ENCODE measurements at places on chromosomes 4 and X.

- no peak for DNase-seq
These were observed 65.7 kb upstream of the STX18 start for GRCh38 chr4:4607336-4608213.

DNA sequence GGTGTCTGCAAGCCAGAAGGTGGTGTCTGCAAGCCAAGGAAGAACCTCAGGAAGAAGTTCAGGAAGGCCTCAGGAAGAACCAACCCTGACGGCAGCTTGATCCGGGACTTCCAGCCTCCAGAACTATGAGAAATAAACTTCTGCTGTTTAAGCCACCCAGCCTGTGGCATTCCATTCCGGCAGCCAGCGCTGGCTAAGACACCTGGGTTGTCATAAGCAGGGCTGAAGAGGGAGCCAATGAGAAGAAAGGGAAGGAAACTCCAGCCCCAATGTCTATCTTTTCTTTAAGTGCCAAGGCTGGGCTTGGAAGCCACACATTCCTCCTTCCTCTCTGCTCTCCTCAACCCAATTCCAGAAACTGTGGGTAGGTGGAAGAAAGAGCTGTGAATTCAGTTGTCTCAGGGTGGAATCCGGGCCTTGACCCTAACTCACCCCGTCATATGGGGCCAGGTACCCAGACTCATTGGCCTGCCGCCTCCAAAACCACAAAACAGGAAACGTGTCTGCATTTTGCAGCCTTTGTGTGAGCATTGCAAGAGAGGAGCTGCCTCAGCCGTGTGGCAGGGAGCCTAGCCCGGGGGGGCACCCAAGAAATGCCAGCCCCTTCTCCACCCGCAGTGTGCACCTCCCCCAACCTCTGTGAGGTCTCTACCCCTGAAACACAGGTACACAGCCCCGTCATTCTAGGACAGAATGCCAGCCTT, 26.8 kb downstream of the CRMP1 start:
- DNase-seq: no peak

- DNase-seq: no peak
These were observed 51.4 kb downstream of the ATOH1 start for GRCh38 chr4:93879919-93880318.

- DNase-seq: no peak
These were observed 56.1 kb downstream of the SLC7A11 start for GRCh38 chr4:138185859-138186645.

DNA sequence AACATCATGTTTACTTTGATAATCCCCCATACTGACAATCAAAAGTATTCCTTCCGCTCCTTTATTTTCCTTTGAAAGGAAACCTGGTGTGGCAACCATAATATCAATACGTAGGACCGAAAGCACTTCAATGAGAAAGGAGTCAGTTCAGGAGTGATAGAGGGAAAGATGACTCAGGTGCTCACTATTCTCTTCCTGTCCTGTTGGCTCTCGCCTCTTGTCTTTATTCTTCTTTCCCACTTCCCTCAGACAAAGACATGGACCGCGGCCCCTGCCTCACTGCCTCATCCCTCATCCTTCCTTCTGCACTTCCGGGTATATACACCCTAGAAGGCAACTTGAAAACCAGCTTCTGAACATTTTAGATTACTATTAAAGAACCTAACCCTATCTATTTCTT, 49.8 kb upstream of the TNIP3 start:
- DNase-seq: no peak

DNA sequence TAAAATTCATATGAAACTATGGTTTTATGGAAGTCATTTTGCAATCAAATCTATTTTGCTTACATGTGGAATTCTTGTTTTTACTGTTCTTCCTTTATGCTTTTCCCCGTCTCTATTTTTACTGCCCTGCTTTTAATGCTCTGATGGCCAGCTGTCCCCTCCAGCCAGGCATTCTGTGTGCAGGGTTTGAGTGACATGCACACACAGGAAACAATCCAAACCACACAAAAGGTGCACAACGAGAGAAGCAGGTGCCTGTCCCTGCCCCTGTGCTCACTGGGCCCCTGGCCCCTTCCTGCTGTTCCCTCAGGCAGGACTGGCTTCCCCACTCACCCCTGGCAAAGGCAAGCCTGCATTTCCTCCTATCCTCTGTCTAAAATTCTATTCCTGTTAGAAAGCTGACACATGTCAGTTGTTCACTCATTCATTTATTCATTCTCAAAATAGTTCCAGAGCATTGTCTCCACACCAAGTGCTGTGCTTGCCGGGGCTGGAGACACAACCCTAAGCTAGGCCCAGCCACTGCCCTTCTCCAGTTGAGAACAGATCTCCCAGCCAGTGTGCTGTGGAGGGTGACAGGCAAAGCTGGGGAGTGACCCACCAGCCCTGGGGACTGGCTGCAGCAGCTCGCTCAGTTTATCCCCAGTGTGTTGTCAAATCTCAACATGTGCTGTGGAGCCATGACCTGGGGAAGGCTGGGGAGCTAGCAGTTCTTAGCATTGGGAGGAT, 346.3 kb downstream of the FBXW7 start:
- no peak for DNase-seq

DNA sequence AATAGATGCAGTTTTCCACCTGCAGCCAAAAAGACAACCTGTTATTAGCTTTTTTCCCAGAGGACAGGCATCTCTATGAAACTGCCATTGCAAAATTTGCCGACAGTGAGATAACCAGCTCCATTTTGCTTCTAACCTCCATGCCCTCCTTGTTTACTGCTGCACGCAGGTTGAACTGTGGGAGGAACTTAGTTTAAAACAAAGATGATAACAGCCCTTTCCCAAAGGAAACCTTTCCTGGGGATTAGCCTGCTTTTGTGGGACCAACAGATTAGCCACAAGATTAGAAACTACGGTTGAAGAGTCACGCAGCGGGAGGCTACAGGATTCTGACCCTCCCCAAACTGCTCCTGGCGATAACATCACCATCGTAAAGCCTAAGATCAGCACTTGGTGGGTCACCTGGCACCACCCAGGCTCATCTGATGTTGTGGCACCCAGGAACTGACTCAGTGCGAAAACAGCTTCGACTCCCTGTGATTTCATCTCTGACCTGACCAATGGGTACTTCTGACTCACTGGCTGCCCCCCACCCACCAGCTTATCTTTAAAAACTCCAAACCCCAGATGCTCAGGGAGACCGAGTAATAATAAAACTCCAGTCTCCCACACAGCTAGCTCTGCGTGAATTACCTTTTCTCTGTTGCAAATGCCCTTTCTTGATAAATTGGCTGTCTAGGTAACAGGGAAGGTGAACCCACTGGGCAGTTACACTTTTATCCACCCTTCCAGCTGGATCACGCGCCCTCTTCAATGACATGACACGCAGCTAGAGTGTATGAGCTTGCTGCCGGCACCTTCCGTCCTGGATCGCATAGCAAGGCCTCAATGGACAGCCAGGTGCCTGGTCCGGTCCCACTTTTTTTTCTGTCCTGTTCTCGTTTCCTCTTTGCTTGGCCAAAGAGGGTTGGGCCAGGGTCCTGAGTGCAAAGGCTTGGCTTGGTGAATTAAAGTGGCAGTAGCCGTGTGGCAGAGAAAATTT, 27.2 kb downstream of the NOP14 start:
- DNase-seq: no peak

- DNase-seq: no peak
These were observed 171.1 kb upstream of the CXCL13 start for GRCh38 chr4:77434299-77435092.

- DNase-seq: no peak
These were observed 58.6 kb downstream of the DDX60L start for GRCh38 chr4:168421671-168422070.

GRCh38 chr4:156633847-156634246, 337.8 kb downstream of the PDGFC start:
- DNase-seq: no peak

DNA sequence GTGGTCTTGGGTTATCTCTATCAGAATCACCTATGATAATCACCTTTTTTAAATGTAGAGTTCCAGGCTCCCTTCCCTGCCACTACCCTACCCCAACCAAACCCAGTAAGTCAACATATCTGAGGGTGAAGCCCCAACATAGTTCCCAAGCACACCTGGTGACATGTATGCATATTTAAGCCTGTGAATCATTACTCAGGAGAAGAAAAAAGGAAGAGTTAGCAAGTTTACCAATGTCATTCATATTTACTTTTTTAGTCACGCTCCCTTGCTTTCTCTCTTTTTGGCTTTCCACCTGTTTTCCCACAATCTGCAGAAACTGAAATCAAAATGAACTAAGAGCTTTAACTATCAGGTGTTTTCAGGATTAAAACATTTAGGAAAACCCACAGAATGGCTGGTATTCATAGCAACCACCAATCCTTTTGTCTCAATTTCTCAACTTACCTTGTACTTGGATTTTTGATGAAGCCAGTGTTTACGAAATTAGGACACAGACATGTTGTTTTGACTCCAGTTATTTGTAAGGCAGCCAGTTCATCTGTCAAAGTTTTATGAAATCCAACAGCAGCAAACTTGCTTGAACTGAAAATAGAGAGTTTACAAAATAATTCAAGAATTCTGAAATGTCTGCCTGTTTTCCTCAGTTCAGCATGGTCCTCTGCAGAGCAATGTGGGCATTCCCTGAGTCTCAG, 34.0 kb downstream of the HSD17B11 start:
- no peak for DNase-seq

GRCh38 chrX:107713543-107714205, 61.9 kb downstream of the TSC22D3 start:
- DNase-seq: no peak

GRCh38 chrX:123330229-123330942, 146.3 kb downstream of the GRIA3 start:
- no peak for DNase-seq

GRCh38 chr4:136302566-136302965, 1229.7 kb downstream of the PCDH18 start:
- no peak for DNase-seq

GRCh38 chr4:142721187-142721586, 124.9 kb downstream of the INPP4B start:
- no peak for DNase-seq

All from nucleus accumbens (tissue), 56 donors.